Right lobe of liver (tissue), 6 donors: ENCODE measurements at places on chromosomes 16 and 17. TPM values are rescaled to one million over a fixed set of nuclear protein-coding genes. Genes with fewer than 3 reads are reported as not detected.

The GJC1 gene
- 0.26 TPM for total RNA-seq

GRCh38 chr16:37511-37910 is 15.9 kb downstream of the POLR3K start:
- DNase-seq = no peak

The NACA2 gene
- total RNA-seq = not detected

DNA sequence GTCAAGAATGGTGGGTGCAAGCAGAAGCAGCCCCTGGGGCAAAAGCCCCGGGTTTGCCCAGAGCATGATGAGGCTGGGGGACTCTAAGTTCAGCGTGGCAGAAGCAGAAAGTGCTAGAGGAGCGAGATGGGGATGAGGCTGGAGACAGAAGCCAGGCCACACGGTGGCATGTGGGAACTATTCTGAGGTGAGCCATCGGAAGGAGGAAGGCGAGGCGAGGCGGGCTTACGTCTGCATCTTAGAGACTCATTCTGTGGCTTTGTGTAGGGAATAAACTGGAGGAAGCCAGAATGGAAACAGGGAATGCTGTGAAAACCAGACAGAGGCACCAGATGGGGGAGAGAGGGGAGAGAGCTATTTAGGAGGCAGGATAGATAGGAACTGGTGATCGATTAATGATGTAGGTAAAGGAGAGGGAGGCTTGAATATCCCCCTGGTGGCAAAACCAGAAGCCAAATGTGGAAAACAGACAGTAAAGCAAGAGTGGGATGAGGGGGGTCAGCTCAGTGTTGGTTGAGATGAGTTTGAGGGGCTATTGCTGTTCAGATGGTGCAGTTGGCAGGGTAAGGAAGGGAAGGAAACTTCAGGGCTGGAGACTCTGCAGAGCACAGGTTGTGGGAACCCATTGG is 3.1 kb upstream of the TNFSF13 start:
- DNase-seq = no peak

The RASD1 gene
- total RNA-seq = 229 TPM

DNA sequence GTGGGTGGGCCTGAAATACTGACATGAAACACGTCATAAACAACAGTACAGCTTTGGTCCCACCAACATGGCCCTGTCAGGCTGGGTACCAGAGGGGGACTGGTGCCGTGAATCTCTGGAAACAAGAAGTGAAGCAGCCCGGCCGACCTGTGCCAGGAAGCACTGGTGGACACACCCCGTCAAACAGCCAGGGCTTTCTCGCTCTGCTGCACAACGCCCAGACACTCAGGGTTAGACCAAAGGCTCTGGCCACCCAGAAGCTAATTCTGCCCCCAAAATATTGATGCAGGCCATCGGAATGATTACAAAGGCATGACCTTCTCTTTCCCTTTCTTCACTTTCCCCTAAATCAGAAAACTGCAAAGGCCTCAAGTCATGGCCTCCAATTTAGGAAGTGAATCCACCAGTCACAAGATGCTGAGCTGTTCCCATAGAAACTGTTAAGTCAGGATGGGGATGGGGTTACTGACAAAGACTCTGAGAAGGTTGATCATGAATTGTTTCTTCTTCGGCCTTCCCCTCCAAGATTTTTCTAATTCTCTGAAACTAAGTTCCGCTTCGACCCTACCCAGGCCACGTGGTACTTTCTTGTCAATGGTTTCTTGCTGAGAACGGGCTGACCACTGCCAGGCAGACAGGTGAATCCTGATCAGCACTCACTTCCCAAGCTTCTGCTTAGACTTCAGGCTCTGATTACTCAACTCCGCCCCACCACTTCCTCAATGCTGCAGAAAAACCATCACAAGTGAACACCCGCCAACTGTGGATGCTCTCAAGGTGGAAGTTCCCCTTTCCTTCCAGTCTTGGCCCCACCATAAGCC is 6.7 kb downstream of the PITPNA start:
- DNase-seq = no peak
